Astrocyte (in vitro differentiated cells and primary cell): ENCODE measurements at places on chromosomes 3 and 15. TPM values are rescaled to one million over a fixed set of nuclear protein-coding genes. Genes with fewer than 3 reads are reported as not detected.

DNA sequence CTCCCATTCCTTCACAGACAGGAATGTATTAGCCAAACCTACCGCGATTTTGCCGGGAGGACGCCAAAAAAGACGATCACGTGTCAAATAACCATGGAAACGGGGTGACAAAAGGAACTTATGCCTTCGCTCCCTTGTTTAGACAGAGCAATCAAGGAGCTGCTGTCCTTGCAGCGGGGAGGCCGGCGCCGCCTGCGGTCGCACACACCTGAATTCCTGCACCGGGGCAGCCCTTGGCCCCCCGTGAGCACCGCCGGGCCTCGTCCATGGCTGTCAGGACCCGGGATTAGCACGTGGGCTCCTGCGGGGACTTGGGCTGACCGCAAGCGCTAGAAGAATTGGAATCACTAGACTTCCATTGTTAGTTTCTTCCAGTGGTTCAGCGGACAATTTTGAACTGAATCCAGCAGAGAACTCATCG, 193.1 kb downstream of the SHQ1 start:
- peak overlapping the region; percentile 14 for H3K4me3 ChIP-seq
- DNase-seq: peak; percentile 50
- peaks cover 6% of the 10 kb centered on the region for H3K27me3 ChIP-seq
- H3K27ac ChIP-seq: no peak overlapping the region
- no peaks in the 10 kb centered on the region for H3K36me3 ChIP-seq
- peaks cover 13% of the 10 kb centered on the region for H3K4me1 ChIP-seq

GRCh38 chr3:45016916-45017315, 9.2 kb upstream of the CLEC3B start:
- DNase-seq: no peak
- no peaks in the 10 kb centered on the region for H3K36me3 ChIP-seq
- H3K4me3 ChIP-seq: no peak overlapping the region
- no peaks in the 10 kb centered on the region for H3K27me3 ChIP-seq
- H3K4me1 ChIP-seq: peaks cover 10% of the 10 kb centered on the region

DNA sequence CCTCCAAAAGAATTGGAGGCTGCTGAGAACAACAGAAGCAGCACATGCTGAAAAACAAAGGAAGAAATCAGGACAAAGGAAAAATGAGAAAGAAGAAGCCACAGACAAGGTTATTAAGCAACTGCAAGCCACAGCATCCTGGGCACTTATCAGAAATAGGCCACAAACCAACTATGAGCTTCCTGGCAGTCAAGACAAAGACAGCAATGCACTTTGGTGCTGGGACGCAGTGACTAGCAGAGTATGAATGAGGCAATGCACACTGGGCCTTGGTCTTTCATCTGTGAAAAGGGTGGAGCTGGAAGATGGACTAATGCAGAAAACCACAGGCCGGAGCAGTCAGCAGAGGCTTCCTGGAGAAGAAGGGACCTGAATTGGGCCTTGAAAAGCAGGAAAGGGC, 56.0 kb upstream of the LINGO1 start:
- no peak overlapping the region for H3K4me3 ChIP-seq
- H3K36me3 ChIP-seq: no peaks in the 10 kb centered on the region
- H3K27me3 ChIP-seq: peaks cover 10% of the 10 kb centered on the region
- no peak for DNase-seq
- no peaks in the 10 kb centered on the region for H3K4me1 ChIP-seq

DNA sequence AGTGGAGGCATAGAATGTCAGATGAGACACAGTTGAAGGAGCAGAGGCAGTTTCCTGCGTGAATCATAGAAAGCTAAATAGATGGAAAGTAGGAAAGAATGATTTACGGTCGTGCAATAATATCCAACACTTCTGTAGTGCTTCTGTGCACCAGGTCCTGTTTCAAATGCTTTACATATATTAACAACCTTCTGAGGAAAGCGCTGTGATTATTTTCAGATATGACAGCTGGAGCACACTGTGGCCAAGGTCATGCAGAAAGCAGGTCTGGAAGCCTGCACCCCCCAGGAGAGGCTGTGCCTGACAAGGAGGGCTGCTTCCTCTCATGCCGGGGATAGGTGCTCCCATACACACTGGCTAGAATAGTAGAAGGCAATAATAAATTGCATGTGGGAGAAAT, 104.5 kb downstream of the CHRNA7 start:
- no peaks in the 10 kb centered on the region for H3K4me1 ChIP-seq
- H3K36me3 ChIP-seq: no peaks in the 10 kb centered on the region
- no peak for DNase-seq
- H3K27ac ChIP-seq: no peak overlapping the region
- no peaks in the 10 kb centered on the region for H3K27me3 ChIP-seq

GRCh38 chr3:18840535-18841137, 307.7 kb upstream of the KCNH8 start:
- no peak overlapping the region for H3K4me3 ChIP-seq
- H3K27me3 ChIP-seq: no peaks in the 10 kb centered on the region
- H3K36me3 ChIP-seq: no peaks in the 10 kb centered on the region
- DNase-seq: no peak

Gene DAZL
- total RNA-seq: not detected in 2 replicates

- no peak overlapping the region for H3K4me3 ChIP-seq
- no peaks in the 10 kb centered on the region for H3K4me1 ChIP-seq
- DNase-seq: no peak
These were observed 96.0 kb downstream of the VPS8 start for GRCh38 chr3:184907681-184908649.

DNA sequence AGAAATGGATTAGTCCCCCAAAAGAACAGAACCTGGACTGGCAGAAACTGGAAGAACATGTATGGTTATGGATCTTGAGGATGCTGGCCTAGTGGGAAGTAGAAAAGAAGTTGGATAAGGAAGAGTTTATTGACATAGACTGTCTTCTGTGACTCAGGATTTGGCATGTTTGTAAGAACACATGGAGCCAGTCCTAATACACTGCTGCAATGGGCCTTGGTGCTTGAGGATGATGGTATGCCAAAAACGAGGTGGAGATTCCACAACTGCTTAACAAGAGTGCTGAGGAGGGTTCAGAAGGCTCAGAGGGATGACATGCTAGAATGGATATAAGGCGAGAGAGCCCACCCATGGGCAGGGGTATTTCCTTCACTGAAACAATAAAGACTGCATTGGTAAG, 22.4 kb downstream of the LZTFL1 start:
- H3K4me3 ChIP-seq: no peak overlapping the region
- H3K36me3 ChIP-seq: peaks cover 4% of the 10 kb centered on the region
- H3K4me1 ChIP-seq: peaks cover 23% of the 10 kb centered on the region
- H3K27me3 ChIP-seq: no peaks in the 10 kb centered on the region
- H3K27ac ChIP-seq: no peak overlapping the region

Gene C2CD4A
- total RNA-seq: not detected in 2 replicates

Gene GOLGA6L2
- not detected in 2 replicates for total RNA-seq

Gene ADAMTS17
- 0.14 and 0.27 TPM in 2 replicates for total RNA-seq

DNA sequence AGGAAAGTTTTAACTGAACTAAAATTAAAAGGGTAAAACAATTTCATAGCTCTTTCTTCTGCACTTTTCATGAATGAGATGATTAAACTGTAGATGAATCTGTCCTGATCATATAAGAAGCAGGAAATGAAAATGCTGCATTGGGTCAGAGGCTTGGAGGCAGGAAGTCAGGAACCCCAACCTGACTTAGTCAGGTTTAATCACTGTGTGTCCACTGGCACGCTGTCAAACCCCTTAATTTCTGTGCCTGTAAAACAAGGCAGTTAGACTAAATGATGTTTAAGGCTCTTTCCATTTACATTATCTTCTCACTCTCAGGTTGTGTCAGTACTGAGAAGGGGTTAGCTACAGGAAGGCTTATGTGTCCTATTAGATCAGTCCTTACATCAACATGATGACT, 193.3 kb upstream of the TTC14 start:
- no peaks in the 10 kb centered on the region for H3K27me3 ChIP-seq
- no peaks in the 10 kb centered on the region for H3K4me1 ChIP-seq
- H3K27ac ChIP-seq: peak overlapping the region; percentile 12
- no peaks in the 10 kb centered on the region for H3K36me3 ChIP-seq
- H3K4me3 ChIP-seq: no peak overlapping the region

- H3K27ac ChIP-seq: no peak overlapping the region
- H3K4me1 ChIP-seq: no peaks in the 10 kb centered on the region
- H3K36me3 ChIP-seq: no peaks in the 10 kb centered on the region
- H3K4me3 ChIP-seq: no peak overlapping the region
- no peak for DNase-seq
- H3K27me3 ChIP-seq: peaks cover 2% of the 10 kb centered on the region
These were observed 17.8 kb upstream of the ERICH6 start for GRCh38 chr3:150721285-150722130.

Gene PHLDB2
- total RNA-seq: 170 and 171 TPM in 2 replicates

DNA sequence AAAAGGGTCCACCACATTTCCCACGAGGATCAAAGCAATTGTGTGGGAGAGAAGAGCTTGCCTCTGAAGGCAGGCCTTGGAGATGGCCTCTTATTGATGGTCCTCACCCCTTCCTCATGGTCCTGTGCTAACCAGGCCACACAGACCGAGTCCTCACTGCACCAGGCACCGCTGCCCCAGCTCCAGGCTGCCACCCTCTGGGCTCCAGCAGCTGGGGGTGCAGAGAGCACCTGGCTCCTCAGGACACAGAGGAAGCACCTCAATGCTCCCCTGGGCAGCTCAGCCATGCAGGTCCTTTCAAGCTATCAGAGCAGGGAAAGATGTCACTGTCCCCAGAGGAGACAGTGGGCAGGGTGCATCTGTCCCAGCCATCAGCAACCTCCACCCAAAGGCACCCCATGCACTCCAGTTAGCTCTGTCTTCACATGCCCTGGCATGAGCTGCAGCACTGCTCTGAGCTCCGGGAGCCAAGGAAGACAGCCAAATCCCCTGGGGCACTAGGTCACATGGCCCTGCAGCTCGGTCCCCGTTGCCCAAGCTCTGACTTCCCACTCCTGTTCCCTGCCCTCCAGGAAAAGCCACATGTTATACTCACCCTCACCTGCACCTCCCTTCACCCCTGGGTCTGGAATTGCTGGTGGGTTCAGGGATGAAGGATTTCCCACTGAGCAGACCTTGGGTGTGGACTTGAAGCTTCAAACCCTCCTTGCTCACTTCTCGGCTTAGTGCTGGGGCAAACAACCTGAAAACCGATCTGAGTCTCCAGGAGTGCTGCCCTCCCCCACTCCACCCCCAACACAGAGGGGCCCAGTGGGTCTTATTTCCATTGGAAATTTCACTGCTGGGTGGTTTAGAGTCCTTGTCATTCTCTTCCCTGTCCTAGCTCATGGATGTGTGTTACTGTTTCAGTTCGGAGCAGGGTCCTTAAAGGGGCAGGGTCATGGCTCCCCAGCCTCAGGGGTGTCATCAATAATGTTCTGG, 32.6 kb downstream of the ALS2CL start:
- peaks cover 2% of the 10 kb centered on the region for H3K27me3 ChIP-seq
- no peak overlapping the region for H3K27ac ChIP-seq
- no peak for DNase-seq
- no peaks in the 10 kb centered on the region for H3K36me3 ChIP-seq
- H3K4me1 ChIP-seq: peaks cover 10% of the 10 kb centered on the region
- H3K4me3 ChIP-seq: no peak overlapping the region

DNA sequence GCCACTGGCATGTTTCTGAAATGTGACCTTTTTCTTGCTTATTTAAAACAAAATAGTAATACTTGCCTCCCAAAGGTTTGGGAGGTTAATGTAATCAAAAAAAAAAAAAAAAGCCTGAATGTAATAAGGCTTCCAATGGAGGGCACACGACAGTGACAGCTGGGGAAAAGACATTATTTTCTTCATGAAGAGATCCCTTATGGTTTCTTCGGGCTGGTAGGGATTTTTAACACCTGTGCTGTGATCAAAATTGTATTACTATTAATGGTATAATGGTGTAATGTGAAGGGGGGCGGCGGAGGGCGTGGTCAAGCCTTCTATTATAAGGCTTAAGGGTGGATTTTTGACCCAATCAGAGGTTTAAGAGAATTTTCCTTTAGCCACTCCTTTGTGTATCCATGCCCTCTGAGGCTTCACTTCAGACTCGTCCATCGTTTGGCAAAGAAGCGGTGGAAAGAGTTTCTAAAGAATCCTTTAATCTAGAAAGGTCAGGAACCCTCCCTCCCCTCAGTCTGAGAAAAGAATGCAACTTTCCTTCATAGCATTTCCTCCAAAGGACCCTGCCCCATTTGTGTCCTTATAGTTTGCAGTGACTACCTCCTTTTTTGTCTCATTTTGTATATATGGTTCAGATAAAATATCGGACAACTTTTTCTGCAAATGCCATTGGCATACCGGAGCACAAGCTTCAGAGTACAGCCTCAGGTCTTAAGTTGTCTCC, 89.5 kb upstream of the CHD2 start:
- H3K36me3 ChIP-seq: no peaks in the 10 kb centered on the region
- H3K4me1 ChIP-seq: peaks cover 32% of the 10 kb centered on the region
- peak overlapping the region; percentile 69 for H3K4me3 ChIP-seq

GRCh38 chr3:71310359-71310979, 273.1 kb downstream of the FOXP1 start:
- peaks cover 36% of the 10 kb centered on the region for H3K4me1 ChIP-seq
- H3K4me3 ChIP-seq: no peak overlapping the region
- no peaks in the 10 kb centered on the region for H3K27me3 ChIP-seq

DNA sequence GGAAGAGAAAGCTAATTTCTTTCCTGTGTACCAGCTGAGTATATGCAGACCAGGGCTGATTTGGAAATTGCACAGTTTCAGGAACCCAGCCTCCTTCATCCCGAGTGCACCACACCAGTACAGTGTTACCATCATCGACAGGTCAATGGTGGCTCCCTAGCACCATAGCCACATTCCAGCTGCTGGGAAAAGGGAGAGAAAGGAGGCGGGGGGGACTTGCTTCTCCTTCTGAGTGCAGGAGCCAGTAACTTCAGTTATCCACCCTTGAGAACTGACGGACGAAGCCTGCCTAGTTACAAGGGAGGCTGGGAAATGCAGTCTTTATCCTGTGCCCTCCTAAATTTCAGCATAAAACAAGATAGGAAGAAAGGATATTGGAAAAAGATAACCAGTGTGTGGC, 129.7 kb upstream of the PRICKLE2 start:
- no peak for DNase-seq
- peak overlapping the region; percentile 48 for H3K27ac ChIP-seq
- no peaks in the 10 kb centered on the region for H3K36me3 ChIP-seq
- H3K27me3 ChIP-seq: no peaks in the 10 kb centered on the region
- peaks cover 47% of the 10 kb centered on the region for H3K4me1 ChIP-seq
